ENCODE measurements at places on chromosomes 1 and 21. TPM values are rescaled to one million over a fixed set of nuclear protein-coding genes. Genes with fewer than 3 reads are reported as not detected.

GRCh38 chr1:235979716-235980333, 85.1 kb downstream of the NID1 start:
- no peak for DNase-seq

DNA sequence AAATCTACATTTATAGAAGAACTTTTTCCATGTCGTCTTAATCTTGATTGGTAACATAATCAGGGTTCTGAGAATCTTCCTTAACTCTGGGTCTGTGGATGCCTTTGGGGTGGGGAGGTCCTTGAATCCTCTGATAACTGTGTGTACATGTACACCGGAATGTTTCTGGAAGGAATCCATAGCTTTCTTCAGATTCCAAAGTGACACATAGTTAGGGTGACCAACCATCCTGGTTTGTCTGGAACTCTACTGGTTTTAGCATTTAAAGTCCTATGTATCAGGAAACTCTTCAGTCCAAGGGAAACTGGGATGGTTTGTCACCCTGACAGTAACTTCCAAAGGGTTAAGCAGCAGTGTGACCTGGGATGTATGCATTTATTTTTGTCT, 16.8 kb downstream of the STRIP1 start:
- no peak for DNase-seq

DNA sequence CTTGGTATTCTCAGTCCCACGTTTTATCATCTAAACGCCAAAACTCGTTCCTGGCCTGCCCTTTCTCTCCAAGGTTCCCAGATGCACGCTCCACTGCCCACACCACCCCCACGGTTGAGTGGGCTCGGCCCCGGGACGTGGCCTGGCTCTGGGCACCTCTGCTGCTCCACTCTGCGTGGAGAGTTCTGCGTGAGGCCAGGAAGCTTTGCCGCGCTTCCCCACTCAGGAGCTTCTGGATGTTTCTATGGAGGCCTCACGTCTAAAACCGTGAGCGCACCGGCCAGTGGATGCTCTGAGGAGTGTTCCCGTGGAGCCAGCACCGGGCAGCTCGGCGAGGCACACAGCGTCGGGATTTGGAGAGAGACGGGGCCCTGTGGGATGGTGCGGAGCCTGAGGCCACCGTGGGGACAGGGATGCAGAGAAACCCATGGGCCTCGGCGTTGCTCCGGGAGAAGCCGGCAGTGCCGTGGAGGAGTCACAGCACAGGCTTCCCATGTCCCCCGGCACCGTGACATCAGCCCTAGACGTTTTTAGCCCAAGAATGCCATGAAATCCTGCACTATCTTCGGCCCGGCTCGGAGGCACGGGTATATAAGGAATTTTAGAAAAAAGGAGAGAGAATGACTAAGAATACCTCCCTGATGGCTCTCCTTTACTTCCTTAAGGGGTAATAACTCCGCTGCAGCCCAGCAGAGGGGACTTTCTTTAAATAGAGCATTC, 125.9 kb downstream of the PRDM16 start:
- DNase-seq = no peak

BTBD19 gene
- 21.7 TPM for total RNA-seq

- DNase-seq = peak; percentile 65
Measured at GRCh38 chr1:213374369-213374768, 323.3 kb downstream of the RPS6KC1 start.

DNA sequence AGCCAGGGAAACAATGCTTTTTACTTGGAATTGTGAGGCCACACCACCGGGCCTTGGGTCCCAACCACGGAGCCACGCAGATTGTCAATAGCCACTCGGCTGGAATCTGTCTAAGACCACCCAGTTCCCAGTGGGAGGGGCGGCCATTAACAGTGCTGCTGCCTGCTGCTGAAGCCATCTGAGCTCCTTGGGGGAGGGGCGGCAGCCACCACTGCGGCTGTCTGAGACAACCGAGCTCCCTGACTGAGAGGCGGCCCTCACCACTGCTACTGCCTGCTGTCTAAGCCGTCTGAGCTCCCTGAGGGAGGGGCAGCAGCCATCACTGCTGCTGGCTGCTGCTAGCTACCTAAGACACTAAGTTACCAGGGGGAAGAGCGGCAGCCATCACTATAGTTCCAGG, 64.3 kb downstream of the DMRTA2 start:
- no peak for DNase-seq

CCDC185 gene
- not detected for total RNA-seq

PTAFR gene
- 11.7 TPM for total RNA-seq

TMEM269 gene
- total RNA-seq = 0.07 TPM

REG4 gene
- total RNA-seq = not detected

PRR9 gene
- total RNA-seq = not detected

- peak; percentile 84 for DNase-seq
Measured at GRCh38 chr1:202155478-202156021, 4.9 kb downstream of the PTPN7 start.

DNA sequence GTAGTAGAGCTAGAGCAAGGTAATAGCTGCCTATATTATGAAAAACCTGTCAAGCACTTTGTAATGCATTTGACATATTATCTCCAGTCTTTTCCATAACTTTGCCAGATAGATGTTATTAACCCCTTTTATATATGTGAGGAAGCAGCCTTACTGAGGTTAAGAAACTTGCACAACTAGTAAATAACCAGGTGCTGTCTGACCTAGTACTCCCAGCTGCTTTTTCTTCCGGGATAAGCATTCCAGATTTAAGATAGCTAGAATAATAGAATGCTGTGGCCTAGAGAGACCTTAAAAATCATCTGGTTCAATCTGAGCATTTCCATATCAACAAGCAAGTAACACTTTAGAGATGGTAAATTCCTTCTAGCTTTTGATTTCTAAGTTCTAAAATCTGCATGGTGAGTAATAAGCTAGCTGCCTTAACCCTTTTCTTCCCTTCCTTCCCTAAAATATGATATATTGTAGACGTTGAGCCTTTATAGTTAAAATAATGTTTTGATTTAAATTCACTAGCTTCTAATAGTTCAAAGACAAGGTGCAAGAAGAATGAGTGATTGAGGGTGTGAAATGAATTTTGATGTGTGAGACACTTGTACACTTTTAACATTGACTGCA, 1.8 kb downstream of the SH3GLB1 start:
- DNase-seq = no peak

NPHS2 gene
- total RNA-seq = not detected

- no peak for DNase-seq
Measured at GRCh38 chr1:245448975-245449431, 294.2 kb downstream of the KIF26B start.

OTUD7B gene
- 38.2 TPM for total RNA-seq

MXRA8 gene
- total RNA-seq = 75.0 TPM

DNA sequence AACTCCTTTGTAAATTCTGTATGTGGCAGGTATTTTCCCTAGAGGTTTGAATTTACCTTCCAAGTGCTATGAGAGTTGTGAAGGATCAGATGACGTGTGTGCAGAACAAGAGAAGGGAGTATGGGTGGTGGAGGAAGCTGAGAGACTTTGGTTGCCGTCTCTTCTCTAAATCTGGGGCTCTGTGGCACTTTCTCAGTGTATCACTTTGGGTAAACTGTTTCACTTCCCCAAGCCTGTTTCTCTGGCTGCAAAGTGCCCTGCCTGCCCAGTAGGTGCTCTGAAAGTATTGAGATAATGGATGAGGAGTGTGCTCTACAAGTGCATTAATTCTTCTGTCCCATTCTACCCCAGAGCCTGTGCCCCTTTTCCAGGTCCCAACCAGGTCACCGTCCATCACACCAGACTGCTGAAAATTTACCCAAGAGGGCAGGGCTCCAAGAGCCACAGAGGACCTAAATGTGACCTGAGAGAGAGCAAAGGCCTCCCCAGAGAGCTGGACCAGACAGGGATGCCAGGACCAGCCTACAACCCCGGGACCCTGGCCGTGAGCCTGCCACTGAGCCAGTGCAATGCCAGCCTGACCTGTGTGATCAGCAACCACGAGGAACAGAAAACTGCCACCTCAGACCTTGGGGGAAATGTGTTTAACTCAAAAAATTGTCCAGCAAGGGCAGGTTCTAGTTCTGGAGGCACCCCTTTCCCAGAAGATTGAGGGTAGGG, 131.6 kb upstream of the ETV3 start:
- no peak for DNase-seq

- DNase-seq = no peak
Measured at GRCh38 chr1:62687421-62687902, 724 bp downstream of the DOCK7 start.

- DNase-seq = no peak
Measured at GRCh38 chr1:116494353-116494692, 76.5 kb downstream of the CD58 start.

CACNA1E gene
- 0.08 TPM for total RNA-seq

AQP10 gene
- not detected for total RNA-seq

SZT2 gene
- 46.5 TPM for total RNA-seq

GRCh38 chr1:64630611-64631010, 114.3 kb upstream of the RAVER2 start:
- no peak for DNase-seq

OVAAL gene
- total RNA-seq = not detected

GRCh38 chr1:2183937-2184334, 10.6 kb downstream of the FAAP20 start:
- DNase-seq = no peak

DNA sequence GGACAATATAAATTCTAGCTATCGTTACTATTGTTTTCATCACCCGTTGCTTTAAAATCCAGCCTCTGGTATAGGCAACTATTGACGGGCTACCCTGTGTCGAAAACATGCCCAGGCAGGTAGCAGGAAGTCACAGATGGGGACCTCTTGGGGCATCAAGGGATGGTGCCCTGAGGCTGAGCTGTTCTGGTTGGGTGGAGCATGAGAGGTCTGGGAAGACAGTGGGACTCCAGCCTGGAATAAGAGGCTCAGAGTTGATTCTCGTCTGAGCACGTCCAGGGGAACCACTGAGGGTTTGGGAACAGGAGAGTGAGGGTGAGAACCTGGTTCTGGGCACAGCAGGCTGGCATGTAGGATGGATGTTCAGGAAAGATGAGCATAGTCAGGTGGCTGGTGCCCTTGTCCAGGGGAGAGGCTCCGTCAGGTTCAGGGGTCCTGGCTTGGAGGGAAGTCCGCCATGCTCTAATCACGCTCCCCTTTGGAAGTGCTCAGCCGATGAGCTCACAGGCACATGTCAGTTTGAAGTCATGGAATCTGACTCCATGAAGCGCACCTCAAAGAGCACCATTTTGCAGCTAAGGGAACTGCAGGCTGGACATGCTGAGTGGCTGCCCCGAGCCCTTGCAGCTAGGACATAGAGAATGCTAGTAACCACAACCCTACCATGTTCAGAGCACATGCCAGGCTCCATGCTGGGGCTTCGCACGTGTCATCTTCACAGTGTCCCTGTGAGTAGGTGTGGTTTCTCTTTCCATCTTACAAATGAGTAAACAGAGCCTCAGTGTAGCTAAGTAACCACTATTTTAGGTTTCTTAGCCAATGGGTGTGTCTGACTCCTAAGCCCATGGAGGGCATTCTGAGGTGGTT, 21.0 kb downstream of the PCSK9 start:
- DNase-seq = no peak

CHODL gene
- 0.31 TPM for total RNA-seq

RCC1 gene
- 13.1 TPM for total RNA-seq

GRCh38 chr1:6275826-6276782, 15.2 kb upstream of the GPR153 start:
- peak; percentile 61 for DNase-seq

GRCh38 chr1:42807056-42807668, 9.8 kb upstream of the ERMAP start:
- no peak for DNase-seq

GRCh38 chr1:9234223-9235095, at the start of gene H6PD:
H6PD (plus strand) TSS chr1:9234774; CDS start chr1:9244935, 10,161 bp downstream.
- peak; percentile 92 for DNase-seq

KIF2C gene
- total RNA-seq = 1.7 TPM

CELA3A gene
- not detected for total RNA-seq

- DNase-seq = peak; percentile 94
Measured at GRCh38 chr1:157045250-157046218, at the start of gene ARHGEF11. ARHGEF11 (minus strand) TSS chr1:157045742; CDS start chr1:157044330, 1,412 bp downstream.

GRCh38 chr1:247357781-247358211, 26.1 kb upstream of the ZNF496 start:
- no peak for DNase-seq

- DNase-seq = no peak
Measured at GRCh38 chr21:27487676-27488075, 520.8 kb upstream of the ADAMTS5 start.

- peak; percentile 55 for DNase-seq
Measured at GRCh38 chr1:43608827-43609226, 41.1 kb upstream of the KDM4A start.

SPRR2A gene
- total RNA-seq = not detected

DNA sequence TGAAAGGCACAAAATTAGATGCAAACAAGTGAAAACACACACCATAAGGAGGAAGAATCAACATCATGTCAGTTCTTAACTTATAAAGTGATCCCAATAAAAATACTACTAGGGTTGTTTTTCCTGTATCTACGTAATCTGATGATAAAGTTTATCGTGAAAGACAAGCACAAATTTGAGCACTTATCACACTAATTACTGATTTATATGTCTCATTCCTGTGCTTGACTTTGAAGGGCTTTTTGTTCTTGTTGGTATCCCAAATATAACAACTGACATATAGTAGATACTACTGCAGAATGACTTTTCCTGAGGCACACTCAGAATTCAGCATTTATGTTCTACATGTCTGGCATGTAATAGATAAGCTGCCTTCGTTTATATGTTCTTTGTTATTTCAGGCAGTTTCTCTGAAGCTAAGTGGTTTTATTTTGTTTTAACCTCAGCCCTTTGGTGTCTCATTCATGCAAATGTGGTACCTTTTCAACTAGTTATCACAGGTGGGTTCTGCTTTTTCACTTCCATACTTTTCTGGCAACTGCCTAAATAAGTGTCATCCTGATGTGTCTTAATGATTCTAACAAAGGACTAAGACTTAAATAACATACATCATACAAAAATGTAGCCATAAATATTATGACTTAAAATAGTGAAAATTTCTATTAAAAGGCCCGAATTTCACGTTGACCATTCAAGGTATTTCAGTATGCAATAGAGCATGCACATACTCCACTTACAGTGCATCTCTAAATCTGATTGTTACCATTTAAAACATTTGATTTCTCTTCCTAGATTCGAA, 73.2 kb downstream of the LRRC8C start:
- DNase-seq = no peak

- no peak for DNase-seq
Measured at GRCh38 chr1:88680471-88680870, 3.6 kb upstream of the PKN2 start.

HSPB7 gene
- 633 TPM for total RNA-seq

- DNase-seq = no peak
Measured at GRCh38 chr1:78779831-78780230, 130.2 kb downstream of the IFI44 start.

DNA sequence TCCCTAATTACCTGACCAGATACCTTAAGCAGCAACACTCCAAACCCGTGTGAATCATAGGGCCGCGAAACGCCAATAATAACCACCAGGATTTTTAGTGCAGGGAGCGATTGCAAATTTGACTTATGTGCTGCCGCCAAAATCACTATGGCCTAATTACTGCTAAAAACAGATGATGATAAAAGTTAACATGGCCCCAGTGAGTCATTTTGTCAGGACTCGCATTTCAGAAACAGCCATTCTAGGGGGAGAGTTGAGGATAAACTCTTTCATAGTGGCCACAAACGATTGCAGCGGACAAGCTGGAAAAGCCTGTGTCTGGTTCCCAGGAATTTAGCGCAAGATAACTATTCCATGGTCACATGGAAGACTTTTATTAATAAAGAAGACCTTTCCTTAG, 103.4 kb downstream of the HLX start:
- no peak for DNase-seq

GRCh38 chr1:219555031-219555692, 57.7 kb downstream of the ZC3H11B start:
- no peak for DNase-seq

Measured in adrenal gland (tissue), 19 donors.